ENCODE measurements at places on chromosomes 4 and X.

GRCh38 chr4:70754470-70754869 is 32.7 kb downstream of the RUFY3 start:
- no peak for DNase-seq

DNA sequence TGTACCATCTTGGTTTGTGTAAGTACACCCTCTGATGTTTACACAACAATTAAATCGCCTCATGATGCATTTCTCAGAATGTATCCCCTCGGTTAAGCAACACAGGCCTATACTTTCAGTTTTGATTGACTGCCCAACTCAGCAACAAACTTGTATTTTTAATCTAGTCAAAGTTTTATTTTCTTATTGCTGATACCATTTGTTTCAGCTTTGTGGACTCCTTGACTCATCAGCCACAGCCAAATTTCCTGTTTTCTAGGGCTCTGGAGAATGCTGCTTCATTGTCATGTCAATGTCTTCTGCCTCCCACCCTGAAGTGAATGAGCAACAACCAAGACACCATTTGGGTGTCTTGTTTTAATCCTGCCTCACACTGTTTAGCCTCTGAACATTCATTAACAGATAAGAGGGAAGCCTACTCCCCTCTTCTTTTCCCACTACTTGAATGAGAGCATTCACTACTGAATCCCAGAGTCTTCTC is 14.0 kb downstream of the BBS12 start:
- no peak for DNase-seq

- no peak for DNase-seq
These were observed 138.0 kb downstream of the SHOX start for GRCh38 chrX:768596-768995.

GRCh38 chrX:85930099-85930498 is 117.3 kb downstream of the CHM start:
- no peak for DNase-seq

DNA sequence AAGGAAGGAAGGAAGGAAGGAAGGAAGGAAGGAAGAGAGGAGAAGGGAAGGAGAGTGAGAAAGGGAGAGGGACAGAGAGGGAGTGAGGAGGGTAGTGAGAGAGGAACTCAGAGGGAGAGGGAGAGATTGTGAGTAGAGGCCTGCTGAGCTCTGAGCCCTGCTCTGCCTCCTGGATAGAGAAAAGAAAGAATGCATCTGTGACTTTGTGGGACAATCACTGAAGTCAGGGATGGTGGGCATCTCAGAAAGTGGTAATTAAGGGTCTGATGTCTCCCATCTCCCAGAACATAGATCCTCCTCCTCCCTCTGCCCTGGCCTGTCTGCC is 142.9 kb upstream of the BANK1 start:
- DNase-seq = no peak
